ENCODE measurements at places on chromosomes 6 and 20.

DNA sequence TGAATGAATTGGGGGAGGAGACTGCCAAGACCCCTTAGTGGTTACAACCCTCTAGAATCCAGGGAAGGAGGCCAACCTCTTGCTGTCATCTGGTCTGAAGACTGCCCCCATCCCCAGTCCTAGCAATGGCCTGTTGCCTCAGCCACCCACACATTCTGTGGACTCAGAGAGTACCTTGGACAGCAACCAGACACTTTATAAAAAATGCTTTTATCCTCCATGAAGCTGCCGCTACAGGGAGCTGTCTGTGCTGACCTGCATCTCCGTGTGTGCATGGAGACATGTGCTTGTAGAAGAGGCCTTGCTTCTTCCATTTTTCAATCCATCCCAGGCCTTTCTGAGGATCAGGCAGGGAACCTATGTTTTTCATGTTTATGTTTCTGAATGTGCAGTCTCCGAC, 15.2 kb downstream of the CDH22 start:
- DNase-seq = no peak

- DNase-seq = no peak
These were observed 775.8 kb downstream of the MAFB start for GRCh38 chr20:39913274-39913673.

GRCh38 chr6:43834528-43835155, 64.6 kb downstream of the VEGFA start:
- no peak for DNase-seq

DNA sequence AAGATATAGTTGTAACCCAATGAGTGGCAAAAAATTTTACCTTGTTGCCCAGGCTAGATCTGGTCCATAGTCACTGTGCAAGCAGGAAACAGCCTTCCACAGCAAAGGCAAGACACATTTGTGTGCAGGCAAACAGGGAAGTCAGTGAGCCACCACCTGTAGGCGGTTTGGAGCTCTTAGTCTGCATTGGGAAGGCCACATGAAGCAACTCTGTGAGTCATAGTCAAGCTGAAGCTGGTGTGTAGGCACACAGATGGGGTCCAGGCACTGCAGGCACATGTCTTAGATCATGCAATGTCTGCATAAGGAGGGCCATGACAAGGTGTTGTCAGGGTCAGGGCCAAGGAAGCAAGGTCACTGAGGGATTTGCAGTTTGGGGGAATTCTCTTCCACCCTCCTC, 543.2 kb upstream of the EPHA7 start:
- no peak for DNase-seq

GRCh38 chr20:33796907-33797544, 14.1 kb upstream of the CHMP4B start:
- DNase-seq = no peak

DNA sequence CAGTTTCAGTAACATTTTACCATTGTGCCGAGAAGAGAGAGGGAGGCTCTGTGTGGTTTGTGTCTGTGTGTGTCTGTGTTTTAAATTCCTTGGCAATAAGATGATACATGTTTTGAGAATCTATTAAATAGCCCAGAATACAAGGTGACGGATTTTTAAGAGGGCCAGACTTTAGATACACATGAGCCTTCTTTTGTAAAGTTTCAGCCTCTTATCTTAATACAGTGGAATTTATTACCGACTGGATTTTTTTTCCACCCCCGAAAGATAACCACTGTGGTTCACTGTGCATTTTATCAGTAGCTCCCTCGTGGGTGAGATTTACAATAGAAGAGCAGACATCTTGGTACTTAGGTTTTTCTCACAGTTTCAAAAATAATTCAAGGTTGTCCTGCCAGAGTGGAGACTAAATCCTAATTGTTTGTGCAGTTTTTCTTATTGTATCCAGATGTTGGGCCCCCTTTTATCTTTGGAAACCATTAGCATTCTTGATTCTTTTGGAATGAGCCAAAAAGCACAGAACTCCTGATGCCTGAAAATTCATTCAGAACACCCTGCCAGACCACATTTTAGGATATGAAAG, 49.9 kb downstream of the STK4 start:
- no peak for DNase-seq

DNA sequence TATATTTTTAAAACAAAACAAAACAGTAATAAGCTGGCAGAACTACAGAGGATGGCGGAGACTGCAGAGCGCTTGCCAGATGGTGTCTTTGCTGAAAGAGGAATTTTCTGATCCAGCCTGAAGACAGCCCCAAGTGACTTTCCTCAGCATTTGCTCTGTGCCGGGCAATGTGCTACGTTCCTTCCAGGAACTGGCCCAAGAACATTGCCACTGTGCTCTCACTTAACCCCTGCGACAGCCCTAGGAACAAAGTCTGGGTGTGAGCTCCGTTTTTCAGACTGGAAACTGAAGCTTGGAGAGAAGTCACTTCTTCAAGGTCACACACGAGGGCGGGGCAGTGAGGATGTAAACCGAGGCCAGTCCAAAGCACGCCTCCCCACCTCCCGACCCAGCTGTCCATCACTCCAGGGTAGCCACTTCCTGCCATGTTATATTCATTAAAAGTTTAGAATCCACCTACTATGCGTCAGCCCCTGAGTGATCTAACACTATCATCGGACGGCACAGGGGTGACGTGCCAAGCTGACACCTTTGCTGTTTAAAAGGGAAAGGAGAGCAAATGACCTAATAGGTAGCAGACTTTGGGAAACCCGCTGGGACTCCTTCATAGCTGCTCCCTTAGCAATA, 22.3 kb upstream of the BMP7 start:
- DNase-seq = no peak

- DNase-seq = no peak
These were observed 10.3 kb downstream of the KIF25 start for GRCh38 chr6:168007592-168008338.

DNA sequence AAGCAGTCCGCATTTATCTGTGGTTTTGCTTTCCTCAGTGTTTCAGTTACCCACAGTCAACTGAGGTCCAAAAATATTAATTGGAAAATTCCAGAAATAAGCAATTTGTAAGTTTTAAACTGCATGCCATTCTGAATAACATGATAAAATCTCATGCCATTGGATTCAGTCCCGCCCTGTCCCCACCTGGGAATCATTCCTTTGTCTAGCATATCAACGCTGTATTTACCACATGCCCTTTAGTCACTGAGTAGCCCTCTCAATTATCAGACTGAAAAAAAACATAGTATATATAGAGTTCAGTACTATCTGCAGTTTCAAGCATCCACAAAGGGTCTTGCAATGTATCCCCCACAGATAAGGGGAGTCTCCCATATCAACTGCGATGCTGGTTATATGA, 17.1 kb downstream of the RANBP9 start:
- no peak for DNase-seq

GRCh38 chr20:40634891-40635290, 54.1 kb downstream of the MAFB start:
- no peak for DNase-seq

- DNase-seq = no peak
These were observed 102.0 kb downstream of the SMLR1 start for GRCh38 chr6:130929036-130929678.

DNA sequence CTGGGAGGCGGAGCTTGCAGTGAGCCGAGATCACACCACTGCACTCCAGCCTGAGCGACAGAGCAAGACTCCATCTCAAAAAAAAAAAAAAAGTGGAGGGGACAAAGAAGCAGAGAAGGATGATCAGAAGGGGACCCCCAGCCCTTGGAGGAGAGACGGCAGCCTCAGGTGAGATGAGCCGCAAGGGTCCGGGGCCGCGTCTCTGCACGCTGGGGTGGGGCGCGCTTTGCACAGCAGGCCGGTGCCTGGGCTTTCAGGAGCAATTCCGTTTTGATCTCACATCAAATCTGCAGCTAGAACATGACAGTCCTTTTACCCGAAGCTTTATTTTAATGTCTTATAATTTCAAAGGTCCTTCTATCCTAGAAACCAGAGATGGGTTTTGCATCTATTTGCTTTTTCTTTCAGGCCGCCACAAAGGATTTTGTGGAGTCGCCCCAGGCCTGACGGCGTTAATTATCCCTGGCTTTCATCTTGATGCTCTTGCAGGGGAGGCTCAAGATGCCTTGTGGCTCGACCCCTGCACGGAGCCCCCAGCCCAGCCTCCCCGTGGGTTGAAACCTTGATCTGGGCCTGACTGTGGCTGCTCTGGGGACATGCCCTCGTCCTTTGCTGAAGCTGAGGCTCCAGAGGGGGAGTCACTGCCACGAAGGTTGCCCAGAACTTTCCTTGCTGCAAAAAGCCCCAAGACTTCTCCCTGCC, 17.3 kb downstream of the HRH3 start:
- peak; percentile 2 for DNase-seq

- no peak for DNase-seq
These were observed 727.3 kb downstream of the MAFB start for GRCh38 chr20:39961637-39962244.
